ENCODE measurements at places on chromosomes 6 and 20.

- DNase-seq = no peak
Measured at GRCh38 chr20:64103871-64104666, 3.3 kb downstream of the NPBWR2 start.

DNA sequence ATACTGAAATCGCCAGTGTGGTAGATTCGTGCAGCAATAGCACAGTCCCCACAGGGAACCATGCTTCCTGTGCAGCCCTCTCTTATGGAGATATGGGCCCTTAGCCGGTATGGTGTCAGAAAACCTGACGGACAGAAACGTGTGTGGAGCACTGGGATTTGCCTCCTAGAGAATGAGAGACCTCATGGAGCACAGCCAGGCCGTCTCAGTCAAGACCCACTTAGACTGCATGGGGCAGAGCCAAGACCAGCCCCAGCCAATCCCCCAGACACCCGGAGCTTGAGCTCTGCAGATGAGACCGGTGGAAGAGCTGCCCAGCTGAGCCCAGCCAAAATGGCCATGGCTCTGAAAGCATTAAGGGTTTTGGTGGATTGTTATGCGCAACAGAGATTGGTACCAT, 163.7 kb downstream of the DLL1 start:
- DNase-seq = no peak

- no peak for DNase-seq
Measured at GRCh38 chr20:62606016-62606415, 36.3 kb upstream of the SLCO4A1 start.

GRCh38 chr6:7691675-7692452, 34.0 kb upstream of the BMP6 start:
- no peak for DNase-seq

- no peak for DNase-seq
Measured at GRCh38 chr20:52166150-52166549, 25.4 kb downstream of the ZFP64 start.

DNA sequence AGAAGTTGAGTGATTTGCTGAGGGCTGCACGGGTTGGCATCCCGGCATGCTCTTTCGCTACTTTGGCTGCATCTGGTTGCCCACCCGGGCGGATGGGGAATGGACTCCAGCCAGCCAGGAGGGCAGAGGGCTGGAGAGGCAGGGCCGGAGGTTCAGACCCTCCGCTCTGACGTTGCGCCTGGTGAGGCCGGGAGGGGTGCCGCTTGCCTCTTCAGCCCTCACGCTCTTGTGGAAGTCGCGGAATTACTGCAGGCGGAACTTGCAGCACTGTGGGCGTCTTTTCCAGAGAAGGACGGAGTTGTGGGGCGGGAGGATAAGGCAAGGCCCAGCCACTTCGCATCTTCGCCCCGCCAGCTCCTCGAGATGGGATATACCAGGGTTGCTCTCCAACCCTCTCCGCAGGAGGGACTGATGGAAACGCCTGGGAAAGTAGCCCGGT, 656 bp downstream of the RTEL1 start:
- DNase-seq = no peak

DNA sequence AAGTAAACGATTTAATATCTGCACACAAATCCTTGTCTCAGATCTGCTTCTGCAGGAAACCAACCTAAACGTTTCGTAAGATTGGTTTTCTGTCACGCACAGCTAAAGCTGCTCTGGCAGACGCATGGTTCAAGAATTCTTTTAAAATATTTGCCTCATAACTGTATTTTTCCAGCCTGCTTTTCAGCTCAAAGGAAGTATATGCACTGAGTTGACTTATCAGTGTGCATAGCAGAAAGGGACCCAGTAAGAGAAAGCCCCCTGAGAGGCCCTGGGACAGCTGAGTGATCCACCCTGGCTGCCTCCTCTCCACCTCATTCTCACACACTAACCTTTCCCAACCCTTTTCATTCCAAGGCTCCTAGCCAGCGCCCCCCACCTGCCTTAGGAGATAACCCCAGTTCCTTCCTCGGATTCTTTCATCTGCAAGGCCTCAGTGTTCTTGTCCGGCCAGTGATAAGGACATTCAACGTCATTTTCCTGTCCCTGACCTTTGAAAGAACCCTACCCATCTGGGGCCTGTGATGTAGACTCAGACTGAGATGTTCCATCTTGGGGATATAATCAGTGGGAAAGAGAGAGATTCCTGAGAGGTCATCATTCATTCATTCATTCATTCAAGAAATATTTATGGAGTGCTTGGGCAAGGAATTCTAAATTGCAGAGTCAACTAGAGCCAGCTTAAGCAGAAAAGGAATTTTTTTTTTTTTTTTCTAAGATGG, 22.4 kb upstream of the SLC9A8 start:
- no peak for DNase-seq

GRCh38 chr6:4693173-4693970, 82.8 kb upstream of the CDYL start:
- DNase-seq = no peak

DNA sequence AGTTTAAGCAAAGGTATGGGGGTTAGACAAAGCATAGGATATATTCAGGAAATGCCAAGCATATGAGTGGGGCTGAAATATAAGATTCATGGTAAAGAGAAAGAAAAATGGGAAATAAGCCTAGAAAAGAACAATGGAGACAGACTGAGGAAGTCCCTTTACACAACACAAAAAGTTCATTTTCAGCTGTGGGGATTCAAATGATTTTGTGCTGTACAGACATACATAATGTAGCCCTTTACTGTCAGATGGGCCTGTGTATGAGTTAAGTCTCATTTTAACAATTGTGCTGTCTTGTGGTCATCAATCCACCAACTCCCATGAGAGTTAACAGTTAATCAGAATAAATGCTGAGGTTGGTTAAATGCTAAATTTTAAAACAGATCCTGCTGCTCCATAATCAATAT, 37.2 kb downstream of the REV3L start:
- DNase-seq = no peak

DNA sequence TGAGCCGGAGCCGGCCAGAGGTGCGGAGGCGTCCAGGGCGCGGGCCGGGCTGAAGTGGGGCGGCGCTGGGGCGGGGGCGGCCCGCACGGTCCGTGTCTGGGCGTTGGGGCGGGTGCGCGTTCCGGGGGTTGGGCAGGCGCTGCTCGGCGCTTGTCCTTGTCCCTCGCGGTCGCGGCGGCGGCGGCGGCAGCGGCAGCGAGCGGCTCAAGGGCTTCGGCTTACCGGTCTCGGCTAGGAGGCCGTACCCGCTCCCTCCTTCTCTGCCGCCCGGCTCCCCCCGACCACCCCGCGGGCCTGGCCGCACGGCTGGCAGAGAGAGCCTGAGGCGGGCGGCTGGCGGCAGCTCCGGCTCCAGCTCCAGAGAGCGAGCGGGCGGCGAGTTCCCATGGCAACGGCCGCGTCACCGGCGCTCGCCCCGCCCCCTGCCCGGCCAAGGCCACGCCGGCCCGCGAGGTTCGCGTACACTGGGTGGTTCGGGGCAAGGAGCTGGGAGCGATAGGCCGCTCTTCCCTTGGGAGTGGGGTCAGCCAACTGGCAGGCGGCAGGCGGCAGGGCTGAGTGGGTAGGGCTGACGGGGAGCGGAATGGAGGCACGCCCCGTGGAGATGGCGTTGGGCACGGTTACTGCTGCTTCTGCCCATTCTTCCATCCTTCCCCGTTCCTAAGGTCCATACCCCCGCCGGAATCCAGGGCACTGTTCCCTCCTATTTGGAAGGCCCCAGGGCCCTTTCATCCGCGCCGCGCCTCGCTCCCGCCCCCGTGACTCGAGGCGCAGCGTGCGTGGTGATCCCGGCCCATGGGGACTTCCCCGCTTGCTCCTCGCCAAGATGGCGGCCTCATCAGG, at the start of gene LRRC73:
TSS of gene LRRC73 (minus strand) at position 363 of the 843 bp plus-strand sequence. CDS start 561 bp downstream, outside the sequence.
- no peak for DNase-seq

GRCh38 chr6:123777563-123777962, 26.1 kb upstream of the NKAIN2 start:
- DNase-seq = no peak
